ENCODE measurements at places on chromosomes 4 and X. TPM values are rescaled to one million over a fixed set of nuclear protein-coding genes. Genes with fewer than 3 reads are reported as not detected.
A peak's percentile ranks its signal among the peaks of the same experiment; 100 is the strongest.

GRCh38 chrX:100478714-100479306 lies 68.7 kb upstream of the PCDH19 start:
- no peaks in the 10 kb centered on the region for H3K4me1 ChIP-seq
- no peak for DNase-seq
- H3K4me3 ChIP-seq: no peak overlapping the region
- H3K27ac ChIP-seq: no peak overlapping the region
- H3K27me3 ChIP-seq: peaks cover 2% of the 10 kb centered on the region

DNA sequence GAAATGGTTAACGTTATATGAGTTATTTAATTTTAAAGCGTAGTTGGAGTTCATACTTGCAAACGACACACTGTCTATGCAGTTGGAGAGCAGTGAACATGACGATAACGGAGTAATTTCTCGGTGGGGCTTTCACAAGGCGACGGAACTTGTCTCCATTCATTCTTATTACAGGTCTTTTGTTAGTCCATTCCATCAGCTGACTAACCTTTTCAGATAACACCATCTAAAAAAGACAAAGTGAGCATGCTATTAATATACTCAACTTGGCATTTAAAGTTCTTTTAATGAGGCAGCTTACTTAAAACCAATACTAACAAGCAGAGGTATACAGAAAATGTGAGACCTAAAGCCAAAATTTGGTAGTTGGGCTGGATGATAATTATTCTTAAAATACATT lies 19.9 kb downstream of the MAGT1 start:
- no peaks in the 10 kb centered on the region for H3K36me3 ChIP-seq
- peaks cover 2% of the 10 kb centered on the region for H3K4me1 ChIP-seq
- peaks cover 2% of the 10 kb centered on the region for H3K27me3 ChIP-seq
- H3K4me3 ChIP-seq: no peak overlapping the region
- DNase-seq: no peak

GRCh38 chr4:108030332-108030731 lies 40.6 kb downstream of the HADH start:
- H3K27me3 ChIP-seq: no peaks in the 10 kb centered on the region
- DNase-seq: peak; percentile 18
- H3K36me3 ChIP-seq: peaks cover 40% of the 10 kb centered on the region
- no peak overlapping the region for H3K4me3 ChIP-seq
- peak overlapping the region; percentile 25 for H3K27ac ChIP-seq
- peaks cover 9% of the 10 kb centered on the region for H3K4me1 ChIP-seq

GRCh38 chrX:140526171-140526570 lies 21.3 kb upstream of the SOX3 start:
- DNase-seq: no peak
- H3K27ac ChIP-seq: no peak overlapping the region
- no peaks in the 10 kb centered on the region for H3K36me3 ChIP-seq
- H3K4me1 ChIP-seq: no peaks in the 10 kb centered on the region

The FOXR2 gene
- not detected for polyA plus RNA-seq

DNA sequence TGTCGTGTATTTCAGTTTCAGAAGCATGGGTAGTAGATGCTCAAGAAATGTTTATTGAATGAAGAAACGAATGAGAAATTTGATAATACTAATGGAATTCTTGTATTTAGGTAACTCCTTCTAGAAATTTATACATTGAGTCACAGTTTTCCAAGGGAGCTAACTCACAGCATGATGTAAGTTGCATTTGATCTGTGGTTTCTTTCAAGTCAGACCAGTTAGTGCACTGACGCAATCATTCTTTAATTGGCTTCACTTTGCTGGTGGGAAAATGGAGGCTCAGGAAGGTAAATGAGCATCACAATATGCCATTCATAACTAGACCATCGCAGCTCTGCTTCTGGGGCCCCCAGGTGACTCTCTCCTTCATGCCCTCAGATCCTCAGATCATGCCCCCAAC lies 17.3 kb upstream of the CWH43 start:
- DNase-seq: no peak
- no peak overlapping the region for H3K4me3 ChIP-seq
- H3K27ac ChIP-seq: no peak overlapping the region
- no peaks in the 10 kb centered on the region for H3K36me3 ChIP-seq
- H3K27me3 ChIP-seq: peaks cover 2% of the 10 kb centered on the region

GRCh38 chrX:15438332-15438731 lies 54.1 kb upstream of the VEGFD start:
- H3K27ac ChIP-seq: no peak overlapping the region
- H3K4me1 ChIP-seq: no peaks in the 10 kb centered on the region
- no peak for DNase-seq
- no peaks in the 10 kb centered on the region for H3K36me3 ChIP-seq
- no peaks in the 10 kb centered on the region for H3K27me3 ChIP-seq
- no peak overlapping the region for H3K4me3 ChIP-seq

The SLIT2 gene
- polyA plus RNA-seq: not detected

Measured in immature natural killer cell (primary cell).